ENCODE measurements at places on chromosomes 4 and X. TPM values are rescaled to one million over a fixed set of nuclear protein-coding genes. Genes with fewer than 3 reads are reported as not detected.

DNA sequence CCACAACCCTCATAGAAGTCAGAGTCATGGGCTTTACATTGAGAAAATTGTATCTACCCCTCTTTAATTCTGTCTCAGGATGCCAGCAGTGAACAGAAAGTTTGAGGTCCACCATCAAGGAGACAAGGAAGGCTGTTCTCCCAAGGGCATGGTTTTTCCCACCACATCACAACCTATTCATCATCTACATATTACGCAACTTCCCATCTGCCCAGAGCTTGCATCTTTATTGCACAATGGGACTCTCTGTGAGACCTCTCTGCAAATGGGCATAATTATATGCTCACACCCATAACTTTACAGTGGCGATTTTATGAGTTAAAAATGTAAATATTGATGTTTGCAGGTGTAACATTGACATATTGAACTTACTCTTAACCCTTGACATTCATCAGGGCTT lies 38.9 kb downstream of the PAGE2 start:
- no peak for DNase-seq

DNA sequence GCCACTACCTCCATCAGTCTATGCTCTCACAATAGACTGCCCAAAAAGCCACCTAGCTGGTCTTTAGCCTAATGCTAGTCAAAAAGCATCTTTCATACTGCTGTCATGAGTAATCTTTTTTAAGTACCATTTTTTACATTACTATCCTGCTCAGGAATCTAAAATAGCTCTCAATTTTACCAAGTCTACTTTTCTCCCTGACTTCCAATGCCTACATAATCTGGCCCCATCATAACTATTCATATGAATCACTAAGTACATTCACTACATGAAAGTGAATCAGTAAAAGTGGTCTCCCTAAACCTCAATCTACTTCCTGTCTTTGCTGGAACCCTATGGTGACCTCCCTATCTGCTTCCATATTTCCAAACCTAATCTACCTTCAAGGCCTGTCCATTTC lies 105.9 kb downstream of the THOC2 start:
- no peak for DNase-seq

Gene SPOCK3
- not detected for polyA plus RNA-seq

Gene AKAP14
- polyA plus RNA-seq = 0.23 TPM

GRCh38 chrX:29422034-29422433 lies 793.3 kb upstream of the MAGEB2 start:
- DNase-seq = no peak

GRCh38 chrX:85569686-85570085 lies 190.2 kb upstream of the POF1B start:
- DNase-seq = no peak

Gene GYG2
- 1.6 TPM for polyA plus RNA-seq

GRCh38 chr4:57119054-57119651 lies 9.0 kb upstream of the IGFBP7 start:
- no peak for DNase-seq

- DNase-seq = no peak
These were observed 392.1 kb upstream of the FRG1 start for GRCh38 chr4:189548484-189549125.

- no peak for DNase-seq
These were observed 125.9 kb upstream of the ETNPPL start for GRCh38 chr4:108888769-108889168.

- DNase-seq = no peak
These were observed 205.9 kb downstream of the STIM2 start for GRCh38 chr4:27066591-27066990.

- no peak for DNase-seq
These were observed 644.1 kb downstream of the MID1IP1 start for GRCh38 chrX:39445336-39445735.

Gene PPP4R3C
- polyA plus RNA-seq = 0.02 TPM

Gene MAGEA2B
- 29.5 TPM for polyA plus RNA-seq

DNA sequence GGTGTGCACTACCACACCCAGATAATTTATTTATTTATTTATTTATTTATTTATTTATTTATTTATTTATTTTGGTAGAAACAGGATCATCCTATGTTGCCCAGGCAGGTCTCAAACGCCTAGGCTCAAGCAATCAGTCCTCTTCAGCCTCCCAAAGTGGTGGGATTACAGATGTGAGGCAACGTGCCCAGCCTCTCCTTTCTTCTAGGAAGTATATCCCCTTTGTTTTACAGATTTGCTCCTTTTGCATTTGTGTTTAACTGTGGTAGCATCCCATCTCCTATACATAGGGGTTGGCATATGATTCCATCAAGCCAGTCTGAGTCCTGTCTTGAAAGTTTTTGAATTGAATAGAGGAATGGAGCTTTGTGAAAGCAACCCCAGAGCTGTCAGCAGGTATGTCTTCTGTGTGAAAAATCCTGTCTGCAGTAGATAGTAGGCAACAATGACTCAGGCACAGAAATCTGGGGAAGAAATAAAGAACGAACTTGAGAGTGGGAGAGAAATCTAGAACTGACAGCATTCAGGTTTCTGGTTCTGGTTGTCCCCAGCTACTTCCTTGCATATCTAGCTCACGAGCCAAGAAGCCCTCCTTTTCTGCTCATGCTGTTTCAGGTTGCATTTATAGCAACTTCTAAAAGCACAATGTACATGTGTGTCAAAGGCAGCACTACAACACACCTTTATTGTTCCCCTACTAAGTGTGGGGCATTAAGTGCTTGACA lies 113.7 kb upstream of the LSM6 start:
- DNase-seq = no peak

DNA sequence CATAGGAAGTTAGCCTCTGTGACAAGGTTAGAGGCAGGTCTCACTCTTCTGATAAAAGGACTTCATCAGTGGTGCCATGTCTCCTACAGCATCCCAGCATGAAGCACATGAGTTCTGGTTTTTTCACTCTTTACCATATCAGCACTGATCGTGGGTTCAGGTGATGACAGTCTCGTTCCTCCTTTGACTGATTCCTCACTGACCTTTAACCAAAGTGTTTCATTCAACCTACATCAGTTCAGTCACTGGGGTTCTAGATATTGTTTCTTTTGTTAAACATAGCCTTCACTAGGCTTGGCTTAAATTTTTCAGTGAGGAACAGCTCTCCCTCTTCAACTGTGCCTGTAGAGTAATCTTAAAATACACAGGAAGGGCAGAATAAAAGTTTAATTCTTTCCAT lies 9.6 kb upstream of the MAGEA8 start:
- no peak for DNase-seq

Gene SLC6A14
- polyA plus RNA-seq = not detected
